ENCODE measurements at places on chromosomes 3 and 15. TPM values are rescaled to one million over a fixed set of nuclear protein-coding genes. Genes with fewer than 3 reads are reported as not detected.

GRCh38 chr3:10600296-10600714, 94.9 kb upstream of the ATP2B2 start:
- no peak for DNase-seq

PYGO1 gene
- 7.8 TPM for total RNA-seq

DNA sequence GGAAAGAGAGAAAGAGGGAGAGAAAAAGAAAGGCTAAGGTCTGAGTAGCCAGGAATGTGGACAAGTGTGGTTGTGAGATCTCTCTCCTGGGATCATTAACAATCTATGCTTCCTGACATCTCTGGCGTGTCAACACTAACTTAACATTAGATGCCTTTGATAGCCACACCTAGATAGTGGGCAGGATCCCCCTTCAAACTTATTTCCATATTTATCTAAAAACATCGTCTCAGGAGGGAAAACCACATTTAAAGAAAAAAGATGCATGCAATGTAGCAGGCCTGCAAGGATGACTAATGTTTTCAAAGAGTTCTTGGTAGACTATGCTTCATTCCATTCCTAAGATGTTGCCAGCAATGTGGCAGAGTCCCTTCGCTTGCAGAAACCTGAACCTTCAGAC, 80.9 kb downstream of the MLH1 start:
- no peak for DNase-seq

- peak; percentile 100 for DNase-seq
These were observed at the start of gene LRIG1 for GRCh38 chr3:66500576-66501482. LRIG1 (minus strand) TSS chr3:66501022; CDS start chr3:66500407, 615 bp downstream.

HCN4 gene
- total RNA-seq, result 17.0 TPM

Measured in glutamatergic neuron (in vitro differentiated cells).